ENCODE measurements at places on chromosomes 4 and X. TPM values are rescaled to one million over a fixed set of nuclear protein-coding genes. Genes with fewer than 3 reads are reported as not detected.

MAGEC2 gene
- total RNA-seq = not detected

F11 gene
- total RNA-seq = not detected

H2BW2 gene
- total RNA-seq = not detected

PORCN gene
- total RNA-seq = 30.5 TPM

RS1 gene
- total RNA-seq = not detected
